ENCODE measurements at places on chromosomes 4 and X.

DNA sequence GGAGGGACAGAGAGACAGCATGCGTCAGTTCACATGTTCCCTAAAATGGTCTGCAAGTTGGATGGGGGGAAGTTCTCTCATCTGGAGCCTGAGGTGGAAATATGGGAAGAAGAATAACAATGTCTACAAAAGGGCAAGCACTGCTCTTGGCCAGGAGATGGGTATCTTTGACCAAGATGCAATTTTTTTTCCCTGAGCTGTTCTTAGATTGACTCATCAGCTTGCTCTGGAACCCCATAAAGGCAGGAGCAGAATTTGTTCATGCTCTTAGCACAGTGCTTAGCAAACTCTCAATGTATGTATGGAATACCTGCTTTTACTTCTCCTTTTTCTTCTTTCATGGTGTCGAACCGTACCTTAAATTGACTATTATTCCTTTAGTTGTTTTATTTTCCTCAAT, 90.5 kb upstream of the ZNF827 start:
- no peak for DNase-seq

- DNase-seq = no peak
These were observed 57.0 kb upstream of the SLC25A4 start for GRCh38 chr4:185086053-185086452.

- no peak for DNase-seq
These were observed 540.2 kb upstream of the TENM3 start for GRCh38 chr4:181702864-181703495.

- no peak for DNase-seq
These were observed 36.6 kb downstream of the ADRA2C start for GRCh38 chr4:3802571-3803474.

DNA sequence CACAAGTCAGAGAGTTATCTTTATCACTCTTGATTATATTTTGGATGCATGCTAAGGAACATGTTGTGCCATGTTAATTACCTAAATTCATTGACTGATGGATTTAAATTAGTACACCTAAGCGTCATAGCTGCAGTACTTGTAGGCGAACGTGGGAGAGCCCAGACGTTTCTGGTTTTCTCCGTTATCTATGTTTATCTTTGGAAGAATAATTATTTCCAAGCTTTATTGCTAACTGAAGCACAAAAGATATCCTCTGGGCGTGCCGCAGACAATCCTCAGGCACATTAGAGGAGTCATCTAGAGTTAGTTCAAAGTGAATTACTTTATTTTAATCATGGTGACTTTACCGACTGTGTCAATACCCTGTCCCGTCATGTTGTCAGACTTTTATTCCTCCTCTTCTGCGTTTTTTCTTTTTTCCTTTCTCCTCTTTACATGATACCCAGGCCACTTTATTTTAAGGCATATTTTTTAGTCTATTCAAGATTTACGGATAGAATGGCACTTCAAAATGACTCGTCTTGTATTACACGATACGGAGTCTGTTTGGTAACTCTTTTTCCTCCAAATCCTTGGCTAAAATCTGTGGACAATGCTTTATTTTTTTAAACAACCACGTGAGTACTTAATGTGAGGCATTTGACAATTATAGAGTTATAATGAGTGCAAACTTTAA, 632.0 kb upstream of the TENM3 start:
- no peak for DNase-seq

DNA sequence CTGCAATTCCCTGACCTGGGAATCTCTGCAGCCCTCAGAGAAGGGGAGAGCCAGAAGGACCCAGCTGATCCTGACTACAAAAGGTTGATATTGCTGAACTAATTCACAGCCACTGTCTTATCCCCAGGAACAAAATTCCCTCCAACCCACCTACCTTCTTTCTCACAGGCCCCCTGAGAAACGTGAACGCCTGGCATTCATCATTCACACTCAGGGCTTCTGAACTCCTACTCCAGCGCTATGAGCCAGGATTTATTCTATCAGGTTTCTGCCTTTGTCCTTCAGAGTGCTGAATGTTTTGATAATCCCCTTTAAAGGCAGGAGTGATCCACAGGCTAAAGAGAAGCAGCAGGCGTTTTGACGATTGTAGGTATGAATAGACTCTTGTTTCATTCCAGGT, 76.5 kb downstream of the KCNIP4 start:
- DNase-seq = no peak

- no peak for DNase-seq
These were observed 41.2 kb downstream of the SH3RF1 start for GRCh38 chr4:169229571-169230028.

- no peak for DNase-seq
These were observed 200.6 kb downstream of the CHIC2 start for GRCh38 chr4:53863736-53864365.

Measured in GF-D8 (cell line).